ENCODE measurements at places on chromosomes 2 and 18. TPM values are rescaled to one million over a fixed set of nuclear protein-coding genes. Genes with fewer than 3 reads are reported as not detected.

IMPACT gene
- 29.0 TPM for total RNA-seq

SLC9A4 gene
- total RNA-seq: not detected

DNA sequence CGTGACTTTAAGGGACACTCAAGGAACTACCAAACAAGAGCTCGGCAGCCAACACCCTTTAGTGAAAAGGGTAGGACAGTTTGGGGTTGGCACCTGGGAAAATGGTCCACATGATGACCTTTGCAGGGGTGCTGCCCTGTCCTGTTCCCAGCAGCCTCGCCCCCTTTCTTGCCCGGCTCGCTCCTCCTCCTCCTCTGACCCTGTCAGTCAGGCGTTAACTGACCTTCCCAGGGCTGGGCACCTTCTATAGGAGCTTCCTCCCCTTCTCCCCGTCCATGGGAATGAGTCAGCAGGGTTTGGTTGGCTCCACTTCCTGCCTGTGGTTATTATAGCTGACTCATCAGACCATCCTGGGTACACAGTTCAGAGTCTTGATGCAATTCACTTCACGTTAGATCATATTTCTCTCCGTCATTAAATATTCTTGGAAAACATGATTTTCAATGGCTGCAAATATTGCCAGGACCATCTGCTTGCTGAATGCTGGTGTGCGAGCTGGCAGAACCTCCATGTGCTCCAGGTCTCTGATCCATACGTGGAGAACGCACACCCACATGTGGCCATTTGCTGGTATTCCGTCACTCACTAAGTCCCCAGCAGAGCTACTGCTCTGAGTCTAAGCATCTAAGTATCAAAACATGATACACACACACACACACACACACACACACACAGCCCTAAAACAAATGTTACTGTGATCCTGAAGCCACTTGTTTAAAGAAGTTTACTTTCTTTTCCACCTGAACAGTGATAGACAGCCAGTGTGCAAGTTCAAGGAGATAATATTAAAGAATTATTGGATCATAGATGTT is 185.0 kb downstream of the ANAPC1 start:
- peak; percentile 64 for DNase-seq

- peak; percentile 89 for DNase-seq
Observed at GRCh38 chr2:238263204-238264071, 23.6 kb upstream of the HES6 start.

- no peak for DNase-seq
Observed at GRCh38 chr18:78309307-78309706, 670.3 kb upstream of the SALL3 start.

DNA sequence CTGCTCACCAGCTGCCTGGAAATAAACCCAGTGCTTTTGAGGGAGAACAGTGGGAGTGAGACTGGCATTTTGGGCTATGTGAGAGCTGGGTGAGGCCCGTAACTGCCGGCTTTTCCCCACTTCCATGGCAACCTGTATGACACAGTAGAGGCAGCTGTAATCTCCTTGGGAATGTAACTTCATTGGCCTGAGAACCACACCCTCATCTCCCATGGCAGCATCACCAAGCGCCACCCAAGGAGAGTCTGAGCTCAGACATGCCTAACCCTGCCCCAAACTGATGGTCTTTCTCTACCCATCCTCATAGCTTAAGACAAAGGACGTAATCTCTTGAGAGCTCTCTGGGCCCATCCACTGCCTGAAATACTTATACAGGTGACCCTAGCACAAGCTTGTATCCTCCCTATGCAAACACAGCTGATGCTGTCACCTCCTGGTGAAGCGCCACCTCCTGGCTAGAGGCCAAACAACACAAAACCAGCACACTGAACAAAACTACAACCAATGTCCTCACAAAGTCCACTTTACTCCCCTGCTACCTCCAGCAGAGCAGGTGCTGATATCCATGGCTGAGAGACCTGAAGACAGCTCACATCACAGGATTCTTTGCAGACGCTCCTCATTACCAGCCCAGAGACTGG is 763.4 kb upstream of the NRXN1 start:
- DNase-seq: no peak

GRCh38 chr2:172247203-172247602 is 144.5 kb upstream of the DLX2 start:
- no peak for DNase-seq
